Activated naive CD4-positive, alpha-beta T cell treated with anti-CD3 and anti-CD28 coated beads, Interleukin-2, amount 50 U/mL, for 72 hours (primary cell): ENCODE measurements at places on chromosomes 12 and 14. TPM values are rescaled to one million over a fixed set of nuclear protein-coding genes. Genes with fewer than 3 reads are reported as not detected.

DNA sequence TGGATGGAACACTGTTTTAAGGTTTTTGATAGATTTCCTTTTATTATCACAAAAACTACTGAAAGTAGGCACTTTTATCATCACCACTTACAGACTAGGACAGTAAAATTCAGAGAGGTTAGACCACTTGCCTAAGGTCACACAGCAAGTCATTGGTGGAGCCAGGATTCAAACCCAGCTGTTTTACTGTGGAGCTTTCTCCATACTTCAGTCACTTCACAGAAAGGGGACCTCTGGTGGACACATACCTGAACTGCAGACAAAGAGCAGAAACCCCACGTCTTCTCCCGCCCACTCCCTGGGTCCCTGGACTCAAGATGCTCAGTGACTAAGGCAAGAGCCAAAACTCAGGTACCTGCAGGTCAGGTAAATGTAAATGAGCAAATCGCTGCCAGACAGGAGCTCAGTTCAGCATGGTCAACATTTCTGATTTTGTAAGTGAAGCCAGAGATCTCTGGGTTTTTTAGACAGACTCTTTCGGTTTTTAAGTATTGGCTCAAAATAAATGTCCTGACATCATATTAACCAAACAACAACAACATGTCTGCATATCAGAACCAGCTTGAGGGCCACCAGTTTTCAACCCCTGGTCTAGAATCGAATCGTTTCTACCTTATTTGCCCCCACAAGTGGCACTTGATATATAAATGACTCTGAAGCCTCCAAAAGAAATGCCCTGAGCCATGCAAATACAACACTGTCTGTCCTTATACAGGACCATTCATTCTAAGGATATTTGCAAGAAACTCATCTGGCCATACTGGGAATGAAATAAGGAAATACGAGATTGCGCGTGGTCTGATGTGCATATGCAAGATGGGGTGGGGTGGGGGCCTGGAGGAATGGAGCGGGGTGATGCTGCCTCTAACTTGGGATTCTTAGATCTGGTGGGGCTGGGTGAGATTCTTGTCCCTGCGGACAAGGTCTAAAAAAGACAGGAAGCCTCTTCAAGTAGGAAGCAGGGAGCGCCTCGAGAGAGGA lies 110.9 kb downstream of the KSR2 start:
- peak; percentile 64 for DNase-seq

DNA sequence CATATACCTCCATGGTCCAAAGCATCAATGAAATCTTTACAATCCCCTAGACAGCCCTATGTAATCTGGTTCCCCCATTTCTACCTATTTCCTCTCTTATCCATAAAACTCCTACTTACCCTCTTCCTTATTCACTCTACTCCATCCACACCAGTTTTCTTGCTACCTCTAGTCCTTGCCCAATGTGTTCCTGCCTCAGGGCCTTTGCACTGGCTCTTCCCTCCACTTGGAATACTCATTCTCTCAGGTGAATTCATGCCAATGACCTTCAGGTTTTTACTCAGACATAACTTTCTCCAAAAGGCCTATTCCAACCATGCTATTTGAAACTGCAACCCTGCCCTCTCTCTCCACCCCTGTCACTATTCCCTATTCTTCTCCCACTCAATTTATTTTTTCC lies 138.7 kb upstream of the KRR1 start:
- DNase-seq, result no peak

DNA sequence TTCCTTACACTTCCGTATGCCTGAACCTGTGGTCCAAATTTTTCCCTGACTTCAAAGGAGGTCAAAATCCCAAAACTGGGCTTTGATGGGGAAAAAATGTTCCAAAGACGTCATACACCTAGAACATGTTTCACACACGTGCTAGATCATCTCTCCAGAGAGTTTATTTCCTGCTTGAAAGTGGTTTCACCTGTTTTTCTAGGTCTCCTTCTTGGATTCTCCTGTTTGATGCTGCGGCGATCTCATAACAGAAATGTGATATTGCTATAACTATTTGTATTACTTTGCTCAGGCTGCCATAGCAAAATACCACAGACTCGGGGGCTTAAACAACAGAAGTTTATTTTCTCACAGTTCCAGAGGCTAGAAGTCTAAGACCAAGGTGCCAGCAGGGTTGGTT lies 19.7 kb upstream of the TMCC3 start:
- DNase-seq, result no peak

- no peak for DNase-seq
Observed at GRCh38 chr14:96979611-96980074, 182.5 kb downstream of the VRK1 start.

The FLVCR2 gene
- total RNA-seq, result 11.6 TPM
